ENCODE measurements at places on chromosomes 13 and 19. TPM values are rescaled to one million over a fixed set of nuclear protein-coding genes. Genes with fewer than 3 reads are reported as not detected.

DNA sequence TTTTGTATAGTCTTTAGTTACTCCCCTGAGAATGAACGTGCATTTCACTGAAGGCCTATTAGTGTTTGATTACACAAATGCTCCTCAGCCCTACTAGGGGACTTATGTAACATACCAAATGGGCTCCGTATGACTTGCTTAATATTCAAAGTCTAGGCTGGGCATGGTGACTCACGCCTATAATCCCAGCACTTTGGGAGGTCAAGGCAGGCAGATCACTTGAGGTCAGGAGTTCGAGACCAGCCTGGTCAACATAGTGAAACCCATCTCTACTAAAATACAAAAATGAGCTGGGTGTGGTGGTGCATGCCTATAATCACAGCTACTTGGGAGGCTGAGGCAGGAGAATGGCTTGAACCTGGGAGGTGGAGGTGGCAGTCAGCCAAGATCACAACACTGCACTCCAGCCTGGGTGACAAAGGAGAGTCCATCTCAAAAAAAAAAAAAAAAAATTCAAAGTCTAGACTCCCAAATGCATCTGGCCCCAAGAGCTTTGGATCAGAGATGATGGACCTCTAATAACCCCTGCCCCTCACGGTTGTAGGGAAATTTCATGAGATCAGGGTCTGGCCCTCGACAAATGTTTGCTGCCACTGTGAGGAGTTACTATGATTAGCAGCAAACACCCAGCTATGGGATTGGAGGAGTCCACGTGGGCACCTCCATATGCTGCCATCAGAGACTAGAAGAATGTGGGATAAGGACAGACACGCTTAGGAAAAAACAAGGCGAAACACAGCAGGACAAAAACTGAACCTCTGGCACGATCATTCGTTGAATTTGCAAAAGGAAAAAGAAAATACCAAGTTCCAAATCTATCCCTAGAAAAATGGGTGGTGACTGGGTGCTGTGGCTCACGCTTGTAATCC, 4.6 kb downstream of the FBXO17 start:
- peaks cover 3% of the 10 kb centered on the region for H3K4me1 ChIP-seq
- no peak overlapping the region for H3K4me3 ChIP-seq
- no peak for DNase-seq
- no peaks in the 10 kb centered on the region for H3K27me3 ChIP-seq

- no peak overlapping the region for H3K4me3 ChIP-seq
- no peaks in the 10 kb centered on the region for H3K36me3 ChIP-seq
- H3K27me3 ChIP-seq = peaks cover 5% of the 10 kb centered on the region
- no peaks in the 10 kb centered on the region for H3K4me1 ChIP-seq
- DNase-seq = no peak
Measured at GRCh38 chr13:53010374-53011105, 18.1 kb upstream of the OLFM4 start.

- no peaks in the 10 kb centered on the region for H3K36me3 ChIP-seq
- no peak overlapping the region for H3K4me3 ChIP-seq
- H3K27me3 ChIP-seq = no peaks in the 10 kb centered on the region
- no peaks in the 10 kb centered on the region for H3K4me1 ChIP-seq
- DNase-seq = no peak
Measured at GRCh38 chr13:107834717-107835116, 380.6 kb downstream of the LIG4 start.

GRCh38 chr13:99619207-99619606, 117.9 kb downstream of the TM9SF2 start:
- DNase-seq = no peak
- H3K27me3 ChIP-seq = no peaks in the 10 kb centered on the region
- no peak overlapping the region for H3K4me3 ChIP-seq
- H3K36me3 ChIP-seq = no peaks in the 10 kb centered on the region
- no peaks in the 10 kb centered on the region for H3K4me1 ChIP-seq
- no peak overlapping the region for H3K27ac ChIP-seq

- DNase-seq = no peak
- no peaks in the 10 kb centered on the region for H3K27me3 ChIP-seq
- H3K27ac ChIP-seq = no peak overlapping the region
- H3K4me3 ChIP-seq = no peak overlapping the region
Measured at GRCh38 chr13:57450356-57450755, 181.2 kb upstream of the PCDH17 start.

The SBK3 gene
- 1.8 TPM for total RNA-seq

The CLEC4M gene
- total RNA-seq = 4.8 TPM
